ENCODE measurements at places on chromosomes 7 and 10.
A peak's percentile ranks its signal among the peaks of the same experiment; 100 is the strongest.

DNA sequence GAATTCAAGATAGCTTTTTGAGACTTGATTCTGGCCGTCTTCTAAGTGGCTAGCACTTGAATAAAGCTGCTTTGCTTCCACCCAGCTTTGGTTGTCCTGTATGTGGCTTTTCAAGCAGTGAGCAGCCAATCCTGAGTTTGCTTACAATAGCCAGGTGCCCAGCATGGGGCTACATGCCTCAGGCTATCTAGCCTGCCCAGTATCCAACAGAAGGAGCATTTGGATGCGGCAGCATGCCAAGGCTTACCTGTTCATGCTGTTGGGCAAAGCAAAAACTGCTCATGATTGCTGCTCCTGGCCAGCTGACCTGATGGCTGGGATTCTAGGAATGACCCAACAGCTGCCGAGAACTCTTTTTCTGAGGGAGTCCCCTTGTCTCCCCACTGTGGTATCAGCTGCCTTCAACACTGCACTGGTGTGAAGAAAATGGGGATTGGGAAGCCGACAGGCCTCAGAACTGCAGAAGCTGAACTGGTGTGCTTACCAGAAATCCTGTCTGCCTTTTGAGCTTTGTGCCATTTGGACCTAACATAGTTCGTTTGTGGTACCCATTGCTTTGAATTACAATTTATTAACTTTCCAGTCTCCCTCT, 618.9 kb upstream of the IGFBP3 start:
- no peak for DNase-seq

- no peak for DNase-seq
Measured at GRCh38 chr7:142969183-142969582, 7.0 kb upstream of the KEL start.

DNA sequence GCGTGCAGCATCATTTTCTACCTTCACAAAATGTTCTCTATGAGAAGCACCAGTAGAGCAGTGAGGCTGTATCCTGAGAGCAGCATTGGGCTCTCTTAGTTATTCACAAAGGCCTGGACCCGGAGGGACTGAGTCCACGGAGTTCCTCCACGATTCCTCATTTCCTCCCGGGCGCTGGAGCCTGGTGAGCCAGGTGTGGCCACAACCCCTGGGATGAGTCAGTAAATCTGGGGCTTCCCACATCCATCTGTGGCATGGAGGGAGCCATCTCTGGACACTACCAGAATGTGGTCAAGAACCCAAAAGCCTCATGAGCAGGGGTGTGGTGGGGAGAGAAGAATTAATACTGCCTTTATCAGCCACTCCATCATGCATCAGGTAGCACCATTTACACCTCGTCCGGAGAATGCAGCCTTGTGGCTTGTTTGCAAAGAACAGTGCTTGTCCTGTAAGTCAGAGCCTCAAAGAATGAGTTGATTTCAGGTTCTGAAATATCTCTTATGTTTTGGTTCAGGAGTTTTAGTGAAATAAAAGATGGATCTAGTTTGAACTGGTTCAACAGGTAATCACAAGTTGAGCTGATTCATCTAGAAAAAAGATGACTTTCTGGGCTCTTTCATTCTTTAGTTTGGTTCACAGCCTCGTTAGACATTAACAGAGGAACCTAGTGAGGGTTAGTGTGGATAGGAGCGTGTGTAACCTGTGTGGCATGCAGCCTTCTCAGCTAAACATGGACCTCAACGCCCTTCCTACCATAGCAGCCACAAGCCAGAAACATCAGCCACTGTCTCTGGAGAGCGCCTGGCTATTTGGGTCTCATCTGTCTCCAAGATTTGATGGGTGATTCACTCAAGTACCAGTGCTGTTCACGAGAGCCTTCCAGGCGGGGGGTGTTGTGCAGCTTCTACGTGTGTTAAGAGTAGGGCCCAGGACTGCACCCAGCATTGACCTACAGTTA, 95.2 kb downstream of the WDR37 start:
- DNase-seq = no peak

- peak; percentile 8 for DNase-seq
Measured at GRCh38 chr10:130371666-130372065, 235.5 kb downstream of the GLRX3 start.

DNA sequence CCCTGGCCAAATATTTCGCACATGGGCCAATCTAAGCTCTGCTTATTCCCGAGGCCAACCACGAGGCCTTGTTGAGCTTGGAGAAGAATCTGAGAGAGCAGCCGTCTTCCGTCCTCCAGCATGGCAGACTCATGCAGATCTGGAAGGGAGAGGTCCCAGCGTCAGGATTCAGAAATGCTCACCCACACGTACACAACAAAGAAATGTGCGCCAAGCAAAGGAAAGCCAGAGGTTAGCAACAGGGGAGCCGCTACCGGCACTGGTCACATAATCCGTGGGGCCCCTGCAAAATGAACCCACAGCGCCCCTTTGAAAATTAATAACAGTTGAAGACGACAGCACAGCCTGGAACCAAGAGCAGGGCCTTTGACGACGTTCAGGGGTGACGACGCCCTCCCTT, 25.4 kb upstream of the PRKAG2 start:
- no peak for DNase-seq

- DNase-seq = no peak
Measured at GRCh38 chr7:149125189-149125862, 798 bp downstream of the ZNF425 start.

DNA sequence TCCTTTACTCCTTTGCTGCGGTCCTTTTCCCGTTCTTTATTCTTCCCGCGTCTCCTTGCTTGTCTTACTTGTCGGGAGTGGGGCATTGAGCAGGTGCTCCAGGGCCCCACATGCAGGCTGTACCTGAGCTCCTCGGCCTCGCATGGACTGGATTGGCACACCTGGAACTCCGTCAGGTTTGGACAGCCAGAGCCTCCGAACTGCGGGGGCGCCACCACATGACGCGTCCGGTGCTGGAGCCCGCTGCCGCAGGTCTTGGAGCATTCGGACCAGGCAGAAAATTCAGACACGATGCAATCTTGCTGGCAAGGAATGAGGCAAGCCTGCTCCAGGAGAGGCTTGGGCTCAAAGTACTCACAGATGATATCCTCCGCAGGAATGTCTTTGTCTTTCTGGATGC, 195.7 kb downstream of the THSD7A start:
- no peak for DNase-seq

DNA sequence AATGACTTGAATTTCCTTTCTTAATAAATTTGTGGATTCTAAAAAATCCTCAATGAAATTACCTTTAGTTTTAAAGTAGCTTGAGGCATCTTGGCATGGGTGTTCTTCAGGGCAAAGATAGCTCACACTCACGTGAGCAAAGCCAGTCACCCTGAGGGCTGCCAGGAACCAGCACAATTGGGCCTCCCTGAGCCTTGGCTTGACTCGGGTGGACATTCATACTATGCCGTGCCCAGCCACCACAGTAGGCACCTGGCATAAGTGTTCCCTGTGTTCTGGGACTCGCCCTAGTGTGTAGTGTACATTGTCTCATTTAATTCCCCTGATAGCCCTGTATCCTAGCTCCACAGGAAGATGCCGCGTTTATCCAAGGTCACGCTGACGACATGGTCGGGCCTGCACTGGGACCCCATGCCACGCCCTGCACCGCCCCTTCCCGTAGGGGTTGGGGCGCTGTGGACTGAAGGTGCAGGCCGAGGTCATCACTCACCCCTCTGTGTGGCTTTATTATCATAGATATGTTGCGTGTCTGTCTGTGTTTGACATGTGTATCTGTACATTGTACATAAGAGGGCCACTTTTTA, 67.7 kb downstream of the DYNC2I1 start:
- DNase-seq = no peak

- no peak for DNase-seq
Measured at GRCh38 chr10:50846753-50847152, 38.7 kb downstream of the A1CF start.

GRCh38 chr10:10712155-10712704, 305.4 kb upstream of the CELF2 start:
- DNase-seq = no peak

DNA sequence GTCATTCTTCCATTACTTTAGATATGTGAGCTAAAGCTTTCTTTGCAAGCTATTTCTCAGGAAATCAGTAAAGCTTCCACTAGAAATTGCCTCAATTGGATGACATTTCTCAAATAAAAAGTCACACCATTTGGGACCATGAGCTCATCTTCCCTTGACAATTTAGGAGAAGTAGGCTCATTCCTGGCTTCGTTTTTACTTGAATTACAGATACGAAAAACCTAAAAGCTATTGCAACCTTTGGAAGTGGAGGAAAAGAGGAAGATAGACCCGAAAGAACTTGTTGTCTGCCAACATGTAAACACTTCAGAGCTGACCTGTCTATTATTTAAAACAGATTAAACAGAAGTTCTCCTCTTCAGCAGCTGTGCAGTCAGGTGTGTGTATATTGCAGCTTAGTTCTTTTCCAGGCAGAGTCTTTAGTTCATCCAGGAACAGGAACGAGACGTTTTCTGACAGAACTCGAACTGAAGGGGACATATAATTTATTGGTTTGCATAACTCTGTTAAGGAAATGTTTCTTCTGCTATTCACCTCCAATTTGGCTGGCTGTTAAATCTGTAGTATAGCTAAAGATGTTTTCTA, 43.1 kb upstream of the ST8SIA6 start:
- peak; percentile 2 for DNase-seq

GRCh38 chr7:1026721-1027161, 17.6 kb upstream of the GPR146 start:
- DNase-seq = no peak

GRCh38 chr7:69871213-69871885, 273.1 kb downstream of the AUTS2 start:
- DNase-seq = no peak

DNA sequence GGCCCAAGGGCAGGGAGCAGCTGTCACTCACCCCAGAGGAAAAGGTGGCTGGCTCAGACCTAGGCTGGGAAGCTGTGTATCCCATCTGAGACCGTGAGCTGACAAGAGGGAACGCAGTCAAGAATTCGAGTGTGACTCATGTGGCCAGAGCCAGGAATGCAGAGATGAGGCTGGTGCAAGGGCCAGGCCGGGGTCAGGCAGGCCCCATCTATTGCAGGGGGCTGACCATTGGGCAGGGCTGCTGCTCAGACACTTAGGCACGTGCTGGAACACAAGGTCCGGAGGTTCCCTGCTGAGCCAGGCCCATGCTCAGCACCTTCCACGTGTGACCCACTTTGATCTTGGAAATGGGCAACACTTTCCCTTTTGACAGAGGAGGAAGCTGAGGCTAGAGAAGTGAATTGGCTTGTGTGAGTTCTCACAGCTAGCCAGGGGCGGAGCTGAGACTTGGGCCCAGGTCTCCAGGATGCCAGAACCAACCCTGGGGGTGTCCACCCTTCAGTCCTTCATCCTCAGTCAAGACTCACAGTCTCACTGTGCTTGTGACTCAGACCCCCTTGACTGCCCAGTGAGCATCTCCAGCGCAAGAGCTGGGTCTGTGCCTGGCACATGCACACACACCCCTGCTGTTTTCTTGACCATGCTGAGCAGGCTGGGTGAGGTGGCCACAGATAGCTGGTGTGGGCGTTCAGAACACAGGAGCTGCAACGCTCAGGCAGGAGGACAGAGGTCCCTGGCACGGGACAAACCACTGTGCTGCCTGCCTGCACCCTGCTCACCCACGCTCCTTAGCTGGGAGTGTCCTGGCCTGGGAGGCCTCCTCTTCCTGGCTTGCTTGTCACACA, 47.6 kb upstream of the PPIF start:
- DNase-seq = no peak

GRCh38 chr10:119166564-119166963, 1.1 kb upstream of the SFXN4 start:
- no peak for DNase-seq

DNA sequence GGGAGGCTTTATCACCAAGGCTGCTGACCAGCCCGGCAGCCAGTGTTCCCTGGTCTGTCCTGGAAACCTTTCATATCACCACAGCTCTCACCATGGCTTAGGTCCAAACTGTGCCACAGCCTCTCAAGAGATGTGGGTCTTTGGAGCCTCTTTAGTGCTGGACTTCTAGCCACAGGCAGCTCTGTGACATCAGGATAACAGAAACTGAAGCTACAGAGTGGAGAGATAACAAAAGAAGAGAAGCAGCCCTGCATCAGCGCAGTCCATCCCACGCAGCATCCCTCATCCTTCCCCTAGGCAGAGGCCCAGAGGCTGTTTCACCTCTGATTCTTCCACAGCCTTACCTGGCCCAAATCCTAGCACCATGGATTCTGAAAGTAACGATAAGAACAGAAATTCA, 187.9 kb upstream of the KMT2E start:
- no peak for DNase-seq

GRCh38 chr7:30450240-30450982, 28.2 kb downstream of the NOD1 start:
- no peak for DNase-seq

- no peak for DNase-seq
Measured at GRCh38 chr10:44325157-44325556, 59.7 kb downstream of the CXCL12 start.

- no peak for DNase-seq
Measured at GRCh38 chr10:133475425-133475734, 21.6 kb downstream of the SCART1 start.

GRCh38 chr10:132187430-132188138, 836 bp downstream of the DPYSL4 start:
- no peak for DNase-seq

- no peak for DNase-seq
Measured at GRCh38 chr7:2968616-2969397, 74.9 kb downstream of the CARD11 start.

GRCh38 chr10:26527018-26527417, 88.9 kb downstream of the APBB1IP start:
- no peak for DNase-seq

GRCh38 chr10:126102636-126103035, 206.3 kb downstream of the FANK1 start:
- DNase-seq = no peak

GRCh38 chr10:132109341-132110110, 43.8 kb downstream of the JAKMIP3 start:
- no peak for DNase-seq

GRCh38 chr10:76618641-76619040, 1019.0 kb downstream of the KCNMA1 start:
- DNase-seq = no peak

DNA sequence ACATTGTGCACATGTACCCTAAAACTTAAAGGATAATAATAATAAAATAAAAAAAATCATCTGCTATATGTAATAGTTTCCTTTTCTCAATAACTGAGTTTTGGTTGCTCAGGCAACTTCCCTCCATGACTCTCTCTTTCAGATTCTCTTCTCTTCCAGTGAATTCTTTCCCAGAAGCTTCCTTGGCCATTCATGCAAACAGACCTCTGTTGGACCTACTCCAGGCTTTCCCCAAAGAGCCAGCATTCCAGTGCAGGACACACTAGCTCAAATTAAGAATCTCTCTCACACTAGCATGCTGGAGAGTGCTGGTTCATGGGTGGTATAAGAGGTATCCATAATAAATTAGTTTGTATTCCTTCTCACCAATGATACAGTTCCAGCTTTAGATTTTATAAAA, 31.0 kb upstream of the ZEB1 start:
- no peak for DNase-seq

GRCh38 chr10:28393956-28394568, 91.2 kb upstream of the MPP7 start:
- DNase-seq = peak; percentile 40

DNA sequence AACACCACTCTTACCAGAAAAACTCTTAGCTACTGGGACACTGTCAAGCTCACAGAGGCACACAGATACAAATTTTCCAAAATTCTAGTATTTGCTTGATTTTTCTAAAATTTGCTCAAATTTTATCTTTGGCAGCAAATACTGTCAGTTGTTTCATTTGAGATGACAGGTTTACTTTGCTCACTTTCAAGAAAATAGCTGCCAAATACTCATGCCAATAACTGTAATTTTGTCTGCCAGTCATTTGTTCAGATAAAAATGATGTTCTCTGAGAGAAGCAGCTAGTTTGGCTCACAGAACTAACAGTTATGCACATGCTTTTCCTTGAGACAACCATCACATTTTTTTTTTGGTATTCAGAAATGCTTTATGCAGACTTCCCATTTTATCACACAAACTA, 82.8 kb downstream of the LRRC18 start:
- DNase-seq = no peak
